ENCODE measurements at places on chromosomes 6 and 20. TPM values are rescaled to one million over a fixed set of nuclear protein-coding genes. Genes with fewer than 3 reads are reported as not detected.

MEI4 gene
- polyA plus RNA-seq = not detected

NFKBIL1 gene
- polyA plus RNA-seq = 23.9 TPM

ATP6V1G2 gene
- polyA plus RNA-seq = 3.7 TPM

ATP5F1E gene
- 71.5 TPM for polyA plus RNA-seq

NRN1 gene
- 3.0 TPM for polyA plus RNA-seq

GRCh38 chr6:20153194-20153593 lies 59.1 kb downstream of the MBOAT1 start:
- peaks cover 20% of the 10 kb centered on the region for H3K36me3 ChIP-seq
- H3K4me1 ChIP-seq = no peaks in the 10 kb centered on the region
- H3K27me3 ChIP-seq = no peaks in the 10 kb centered on the region
- no peak overlapping the region for H3K4me3 ChIP-seq

DNA sequence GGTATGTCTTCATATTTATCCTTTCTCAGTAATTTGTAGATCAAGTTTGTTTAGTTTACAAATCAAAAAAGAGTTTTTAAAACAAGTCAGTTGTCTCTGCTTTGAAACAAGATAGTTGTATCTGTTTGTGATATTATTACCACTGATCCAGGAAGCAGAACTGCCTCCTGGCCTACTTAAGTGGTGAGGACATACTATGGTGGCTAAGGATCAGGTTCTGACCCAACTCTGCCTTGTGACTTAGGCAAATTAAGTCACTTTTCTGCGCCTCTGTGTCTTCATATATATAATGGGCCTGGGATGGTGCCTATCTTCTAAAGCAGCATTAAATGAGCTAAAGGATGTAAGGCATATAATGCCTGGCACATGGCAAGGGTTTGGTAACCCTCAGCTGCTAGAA lies 8.7 kb downstream of the ANKS1A start:
- H3K36me3 ChIP-seq = no peaks in the 10 kb centered on the region
- no peak overlapping the region for H3K4me3 ChIP-seq
- peaks cover 11% of the 10 kb centered on the region for H3K4me1 ChIP-seq
- DNase-seq = no peak
- H3K27me3 ChIP-seq = no peaks in the 10 kb centered on the region

DNA sequence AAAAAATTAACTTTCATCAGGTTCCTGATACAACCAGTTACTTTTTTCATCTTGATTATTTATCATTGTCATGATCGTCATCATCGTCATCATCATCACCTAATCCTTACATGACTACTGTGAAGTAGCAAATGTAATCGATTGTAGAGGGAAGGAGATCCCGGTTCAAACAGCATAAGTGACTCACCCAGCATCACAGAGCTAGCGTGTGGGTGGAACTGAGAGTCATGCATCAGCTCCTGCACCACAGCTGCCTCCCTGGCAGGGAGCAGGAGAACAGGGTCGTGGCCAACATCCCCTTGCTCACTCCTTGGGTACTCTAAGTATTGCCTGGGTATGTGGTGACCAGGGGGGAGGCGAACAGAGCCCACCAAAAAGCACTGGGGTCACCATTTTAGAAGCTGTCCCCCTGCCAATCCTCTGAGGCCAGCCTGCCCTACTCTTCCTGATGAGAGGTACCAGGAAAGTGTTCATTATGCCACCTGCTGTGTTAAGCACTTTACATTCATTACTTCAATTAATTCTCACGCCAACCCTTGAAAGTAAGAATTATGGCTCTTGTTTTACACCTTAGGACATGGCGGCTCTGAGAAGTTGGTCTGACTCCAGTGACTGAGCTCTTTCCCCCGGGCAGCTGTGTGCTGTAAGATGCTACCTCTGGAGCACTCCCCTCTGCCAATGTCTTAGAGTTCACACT lies 425.2 kb downstream of the CD83 start:
- no peaks in the 10 kb centered on the region for H3K36me3 ChIP-seq
- H3K27me3 ChIP-seq = no peaks in the 10 kb centered on the region

GRCh38 chr6:109297406-109298110 lies 84.7 kb downstream of the CD164 start:
- peak overlapping the region; percentile 29 for H3K27ac ChIP-seq
- H3K36me3 ChIP-seq = no peaks in the 10 kb centered on the region

DNA sequence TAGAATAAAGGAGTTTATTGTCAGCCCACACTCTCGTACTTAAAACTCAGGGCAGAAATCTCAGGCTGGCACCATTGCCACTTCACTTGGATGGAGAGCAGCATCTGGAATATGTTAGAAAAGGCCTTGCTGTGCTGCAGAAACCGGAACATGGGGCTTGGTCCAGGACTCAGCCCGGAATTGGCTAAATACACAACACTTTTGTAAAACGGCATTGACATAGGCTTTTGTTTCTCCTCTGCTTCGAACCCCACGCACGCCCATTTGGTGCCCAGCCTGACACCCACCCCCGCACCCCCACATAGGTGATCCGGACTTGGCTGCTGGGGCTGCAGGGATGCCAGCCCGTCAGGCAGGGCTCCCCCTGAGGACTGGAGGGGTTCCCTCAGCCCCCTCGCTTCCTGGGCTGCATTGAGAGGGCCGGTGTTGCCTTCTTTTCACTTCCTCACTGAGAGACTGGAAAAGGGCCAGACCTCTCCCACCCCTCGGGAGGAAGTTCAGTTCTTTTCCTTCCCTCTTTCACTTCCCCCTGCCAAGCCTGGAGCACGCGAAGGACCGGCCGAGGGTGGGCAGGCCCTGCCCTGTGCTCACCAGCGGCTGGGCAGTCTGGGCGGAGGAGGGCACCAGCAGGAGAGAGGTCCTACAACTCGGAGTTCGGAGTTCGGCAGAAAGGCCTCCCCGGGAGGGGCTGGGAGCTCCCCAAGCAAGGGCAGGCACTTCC lies 17.9 kb upstream of the CST3 start:
- no peak overlapping the region for H3K4me3 ChIP-seq
- DNase-seq = peak; percentile 68
- H3K36me3 ChIP-seq = no peaks in the 10 kb centered on the region
- peak overlapping the region; percentile 54 for H3K27ac ChIP-seq

DNA sequence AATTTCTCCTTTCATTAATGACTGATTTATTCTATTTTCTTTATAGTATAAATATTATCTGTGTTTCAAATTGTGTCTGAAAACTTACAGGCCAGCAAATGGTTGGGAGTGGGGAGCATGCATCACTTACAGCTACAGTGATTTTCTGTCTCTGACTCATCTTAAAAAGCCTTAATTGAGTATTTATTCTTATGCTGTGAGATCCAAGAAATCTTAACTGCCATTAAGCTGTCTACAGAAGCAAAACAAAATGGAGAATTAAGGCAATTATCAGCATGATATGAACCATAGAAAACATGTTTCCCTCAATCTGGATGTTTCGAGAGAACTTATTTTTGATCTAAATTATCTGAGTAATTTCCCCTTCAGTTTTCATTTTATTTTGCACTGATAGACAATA lies 831.2 kb downstream of the KIF16B start:
- no peak overlapping the region for H3K27ac ChIP-seq
- H3K27me3 ChIP-seq = no peaks in the 10 kb centered on the region
- DNase-seq = no peak
- no peaks in the 10 kb centered on the region for H3K36me3 ChIP-seq
- no peak overlapping the region for H3K4me3 ChIP-seq

DNA sequence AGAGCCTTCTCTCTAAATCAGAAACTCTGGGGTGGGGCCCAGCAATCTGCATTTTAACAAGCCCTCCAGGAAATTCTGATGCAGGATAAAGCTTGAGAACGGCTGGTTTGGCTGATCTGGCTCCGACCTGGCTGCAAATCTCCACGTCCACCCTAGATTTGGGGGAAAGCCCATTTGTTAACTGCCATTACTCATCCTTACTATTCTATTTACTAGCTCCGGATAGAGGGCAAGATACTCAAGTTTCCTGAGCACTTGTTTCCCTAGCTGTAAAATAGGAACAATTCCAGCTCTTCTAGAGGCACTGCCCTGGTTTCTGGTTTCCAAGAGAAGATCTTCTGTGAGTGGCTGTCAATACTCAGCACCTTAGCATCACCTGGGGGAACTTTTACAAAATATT lies 44.4 kb downstream of the DAAM2 start:
- H3K36me3 ChIP-seq = no peaks in the 10 kb centered on the region
- peak overlapping the region; percentile 5 for H3K27ac ChIP-seq
- no peaks in the 10 kb centered on the region for H3K4me1 ChIP-seq
- no peaks in the 10 kb centered on the region for H3K27me3 ChIP-seq

DNA sequence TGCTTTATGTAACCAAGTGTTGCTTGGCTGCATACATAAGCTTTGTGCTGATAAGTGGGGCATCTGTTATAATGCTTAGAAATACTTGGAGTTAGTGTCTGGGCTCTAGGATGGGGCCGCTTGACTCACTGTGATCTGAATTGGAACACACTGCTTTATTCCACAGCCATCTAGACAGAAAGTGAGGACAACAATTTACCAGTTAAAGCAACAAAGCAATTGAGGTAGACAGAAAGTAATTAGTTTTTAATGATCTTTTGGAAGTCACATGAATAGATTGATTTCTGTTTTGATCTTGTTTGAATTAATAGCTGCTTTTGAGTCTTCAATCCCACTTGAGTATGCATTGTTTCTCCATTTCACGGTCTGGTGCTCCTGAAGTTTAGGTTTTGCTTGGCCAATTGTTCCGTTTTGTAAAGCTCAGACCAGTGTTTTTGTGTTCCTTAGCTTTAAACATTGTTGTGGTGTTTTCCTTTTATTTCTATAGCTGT lies 157.5 kb downstream of the TRMT11 start:
- no peak overlapping the region for H3K4me3 ChIP-seq
- no peaks in the 10 kb centered on the region for H3K4me1 ChIP-seq
- no peak overlapping the region for H3K27ac ChIP-seq

DNA sequence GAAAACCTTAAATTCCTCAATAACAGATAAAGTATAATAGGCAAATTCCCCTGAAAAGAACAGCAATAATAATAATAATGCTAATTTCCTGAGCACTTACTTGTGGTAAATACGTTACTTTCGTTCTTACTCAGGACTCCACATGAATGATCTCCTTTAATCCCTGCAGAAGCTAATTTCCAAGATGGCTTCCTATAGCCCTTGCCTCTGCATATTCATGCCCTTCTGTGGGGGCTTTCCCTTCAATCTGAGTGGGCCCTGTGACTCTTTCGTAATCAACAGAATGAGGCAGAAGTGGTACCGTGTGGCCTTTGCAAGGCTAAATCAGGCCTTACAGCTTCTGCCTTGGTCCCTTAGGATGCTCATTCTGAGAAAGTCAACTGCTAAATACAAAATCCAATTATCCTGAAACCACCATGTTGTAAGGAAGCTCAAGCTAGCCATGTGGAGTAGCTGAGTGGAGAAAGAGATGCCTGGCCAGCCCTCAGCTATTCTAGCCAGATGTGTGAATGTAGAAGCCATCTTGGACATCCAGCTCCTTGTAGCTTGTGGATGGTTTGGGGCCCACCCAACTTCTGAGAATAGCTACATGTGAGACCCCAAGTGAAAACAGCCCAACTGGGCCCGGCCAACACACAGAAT lies 50.5 kb downstream of the MCUR1 start:
- H3K4me1 ChIP-seq = no peaks in the 10 kb centered on the region
- H3K4me3 ChIP-seq = no peak overlapping the region
- no peak overlapping the region for H3K27ac ChIP-seq
- DNase-seq = no peak

- DNase-seq = no peak
- H3K36me3 ChIP-seq = peaks cover 44% of the 10 kb centered on the region
- H3K27ac ChIP-seq = peak overlapping the region; percentile 8
- H3K4me3 ChIP-seq = no peak overlapping the region
- peaks cover 37% of the 10 kb centered on the region for H3K4me1 ChIP-seq
These were observed 81.8 kb downstream of the NFATC2 start for GRCh38 chr20:51460569-51461265.

- H3K4me3 ChIP-seq = no peak overlapping the region
- H3K36me3 ChIP-seq = no peaks in the 10 kb centered on the region
- H3K27me3 ChIP-seq = peaks cover 5% of the 10 kb centered on the region
- H3K27ac ChIP-seq = no peak overlapping the region
These were observed 211.0 kb downstream of the NFATC2 start for GRCh38 chr20:51331481-51331880.

GRCh38 chr6:82597201-82597600 lies 233.6 kb downstream of the TPBG start:
- H3K4me3 ChIP-seq = no peak overlapping the region
- H3K36me3 ChIP-seq = no peaks in the 10 kb centered on the region
- DNase-seq = no peak
- H3K27ac ChIP-seq = no peak overlapping the region

GRCh38 chr20:23155141-23155590 lies 69.0 kb upstream of the CD93 start:
- peak overlapping the region; percentile 29 for H3K27ac ChIP-seq
- DNase-seq = peak; percentile 29
- no peaks in the 10 kb centered on the region for H3K36me3 ChIP-seq
- no peaks in the 10 kb centered on the region for H3K27me3 ChIP-seq
- H3K4me3 ChIP-seq = no peak overlapping the region

- H3K27me3 ChIP-seq = peaks cover 10% of the 10 kb centered on the region
- peak overlapping the region; percentile 93 for H3K27ac ChIP-seq
- peak overlapping the region; percentile 100 for H3K4me3 ChIP-seq
- peaks cover 34% of the 10 kb centered on the region for H3K4me1 ChIP-seq
- no peaks in the 10 kb centered on the region for H3K36me3 ChIP-seq
These were observed 674 bp downstream of the MAPK14 start for GRCh38 chr6:36028088-36028876.

DNA sequence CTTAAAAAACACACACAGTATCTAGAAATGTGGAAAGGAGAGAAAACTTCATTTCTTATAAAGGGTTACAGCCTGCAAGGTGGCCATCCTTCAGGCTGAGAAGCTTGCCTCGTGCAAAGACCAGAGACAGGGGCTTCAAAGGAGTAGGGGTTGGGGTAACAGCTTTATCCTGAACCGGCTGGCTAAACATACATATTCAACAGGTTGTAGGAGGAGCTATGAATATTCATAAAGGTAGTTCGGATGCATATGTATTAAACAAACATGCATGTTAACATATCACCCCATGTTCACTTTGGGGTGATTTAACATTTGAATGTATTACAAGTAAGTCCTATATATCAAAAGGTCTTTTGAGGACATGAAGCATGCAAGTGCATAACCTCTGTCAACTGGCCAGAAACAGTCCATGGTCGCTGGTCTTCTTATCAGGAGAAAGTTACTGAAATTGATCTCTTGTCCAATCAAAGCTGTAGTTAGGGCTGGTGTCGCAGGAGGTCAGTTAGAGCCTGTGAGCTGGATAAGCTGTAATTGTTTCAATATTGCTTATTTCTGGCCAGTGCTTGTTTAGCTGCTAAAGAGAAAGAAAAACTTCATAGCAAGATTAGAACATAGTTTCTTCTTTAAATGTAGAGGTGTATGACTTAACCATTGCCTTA lies 2.3 kb upstream of the STMND1 start:
- no peaks in the 10 kb centered on the region for H3K36me3 ChIP-seq
- no peak overlapping the region for H3K4me3 ChIP-seq
- DNase-seq = no peak
